ENCODE measurements at places on chromosomes 3 and 15.
A peak's percentile ranks its signal among the peaks of the same experiment; 100 is the strongest.

DNA sequence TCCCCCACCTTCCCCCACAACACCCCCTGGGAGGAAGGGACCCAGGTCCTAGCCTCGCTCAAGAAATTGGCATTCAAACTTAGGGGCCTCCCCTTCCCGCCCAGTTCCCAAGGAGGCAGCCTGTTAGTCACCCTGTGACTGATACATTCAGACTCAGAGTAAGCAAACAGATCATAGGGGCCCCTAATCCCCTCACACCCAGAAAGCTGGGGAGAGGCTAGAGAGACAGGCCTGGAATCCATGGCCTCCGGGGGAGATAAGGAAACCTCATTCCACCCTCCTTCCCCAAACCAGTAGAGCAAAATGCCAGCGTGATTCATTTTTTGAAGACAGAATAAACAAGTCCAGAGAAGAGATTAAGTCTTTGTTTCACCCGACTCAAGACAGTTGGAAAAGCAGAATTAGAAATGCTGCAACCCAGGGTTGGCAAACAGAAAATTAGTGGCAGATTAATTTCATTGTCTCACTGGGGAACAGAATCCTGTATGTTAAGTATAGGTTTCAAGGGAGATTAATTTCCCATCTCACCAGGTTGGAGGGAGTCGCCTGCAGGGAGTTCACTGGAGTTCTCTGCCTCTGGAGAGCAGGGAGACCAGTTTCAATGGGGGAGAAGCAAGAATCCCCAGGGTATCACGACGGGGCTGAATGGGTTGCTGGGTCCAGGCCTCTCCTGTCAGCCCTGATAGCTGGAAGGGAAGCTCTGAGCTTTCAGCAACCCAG lies 268.3 kb downstream of the UACA start:
- DNase-seq: no peak

GRCh38 chr3:189262746-189263145 lies 91.0 kb downstream of the TPRG1 start:
- DNase-seq: no peak

- no peak for DNase-seq
Measured at GRCh38 chr15:70778258-70779076, 15.1 kb upstream of the UACA start.

- DNase-seq: peak; percentile 61
Measured at GRCh38 chr3:49276475-49277382, at the start of gene C3orf62. TSS of gene C3orf62 (minus strand) at chr3:49277232. CDS start at chr3:49276872, 360 bp downstream.

GRCh38 chr3:25400587-25400986 lies 27.5 kb upstream of the RARB start:
- DNase-seq: no peak
